ENCODE measurements at places on chromosomes 1 and 21. TPM values are rescaled to one million over a fixed set of nuclear protein-coding genes. Genes with fewer than 3 reads are reported as not detected.

LCE3D gene
- total RNA-seq: not detected

HLCS gene
- total RNA-seq: 25.8 TPM

ITLN1 gene
- not detected for total RNA-seq

SLAMF9 gene
- not detected for total RNA-seq

RHCE gene
- total RNA-seq: not detected

ANKRD34A gene
- 1.6 TPM for total RNA-seq

MYCL gene
- 0.77 TPM for total RNA-seq

B3GALT2 gene
- not detected for total RNA-seq

KRTAP21-2 gene
- not detected for total RNA-seq

ADAMTS4 gene
- total RNA-seq: 0.14 TPM

LIN28A gene
- total RNA-seq: not detected

KRTAP12-2 gene
- not detected for total RNA-seq

NTRK1 gene
- 5.5 TPM for total RNA-seq

FLG gene
- not detected for total RNA-seq

BNIPL gene
- 1.3 TPM for total RNA-seq

PDC gene
- not detected for total RNA-seq
